AG04449 (cell line): ENCODE measurements at places on chromosomes 11 and 22.

GRCh38 chr11:17505146-17505545, 28.5 kb upstream of the ABCC8 start:
- no peak for DNase-seq

GRCh38 chr22:48578138-48579042, 1249.3 kb downstream of the BRD1 start:
- no peak for DNase-seq

DNA sequence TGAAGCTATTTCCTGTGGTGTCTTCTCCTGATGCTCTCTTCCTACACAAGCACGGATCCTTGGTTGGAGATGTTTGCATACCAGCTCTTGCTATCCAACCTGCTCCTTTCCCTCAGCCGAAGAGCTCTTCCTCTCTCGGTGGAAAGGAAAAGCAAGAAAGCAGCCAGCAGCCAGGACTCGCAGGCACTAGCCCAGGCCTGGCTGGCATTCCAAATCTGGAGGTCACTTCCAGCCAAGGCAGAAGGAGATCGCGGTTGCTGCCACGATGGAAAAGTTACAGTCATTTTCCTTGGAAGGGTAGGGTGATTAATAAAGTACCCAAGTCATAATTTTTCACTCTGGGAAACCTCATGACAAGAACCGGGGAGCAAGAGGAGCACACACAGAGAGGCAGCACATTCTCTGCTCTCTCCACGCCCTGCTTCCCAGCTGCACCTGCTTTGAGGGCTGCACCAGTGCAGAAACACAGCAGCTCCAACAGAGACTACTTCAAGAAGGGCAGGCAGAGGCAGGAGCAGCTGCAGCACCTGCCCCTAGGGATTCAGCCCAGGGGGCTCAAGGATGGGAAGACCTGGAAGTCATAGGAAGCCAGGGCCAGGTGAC, 399.3 kb downstream of the CADM1 start:
- DNase-seq = no peak

- DNase-seq = no peak
These were observed 9.9 kb upstream of the TMPRSS4 start for GRCh38 chr11:118067006-118067405.

DNA sequence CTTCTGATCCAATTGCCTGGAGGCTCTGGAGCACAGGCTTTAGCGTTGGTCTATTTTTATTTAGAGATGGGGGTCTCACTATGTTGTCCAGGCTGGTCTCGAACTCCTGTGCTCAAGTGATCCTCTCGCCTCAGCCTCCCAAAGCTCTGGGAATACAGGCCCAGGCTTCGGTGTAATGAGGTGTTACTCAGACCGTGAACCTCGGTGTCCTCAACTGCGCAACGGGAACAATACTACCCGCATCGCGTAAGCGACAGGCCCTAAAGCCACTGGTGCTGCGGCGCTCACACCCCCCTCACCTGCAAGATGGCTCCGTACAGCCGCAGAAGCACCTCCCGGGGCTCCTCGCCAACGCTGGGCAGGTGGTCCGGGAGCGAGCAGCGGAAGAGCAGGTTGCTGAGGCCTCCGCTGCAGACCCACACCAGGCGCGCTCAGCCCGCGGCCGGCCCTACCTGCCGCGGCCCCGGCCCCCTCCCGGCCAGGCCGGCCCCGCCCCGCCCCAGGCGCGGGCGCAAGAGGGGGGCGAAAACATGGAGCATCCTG, 628 bp downstream of the CHKB start:
- no peak for DNase-seq

DNA sequence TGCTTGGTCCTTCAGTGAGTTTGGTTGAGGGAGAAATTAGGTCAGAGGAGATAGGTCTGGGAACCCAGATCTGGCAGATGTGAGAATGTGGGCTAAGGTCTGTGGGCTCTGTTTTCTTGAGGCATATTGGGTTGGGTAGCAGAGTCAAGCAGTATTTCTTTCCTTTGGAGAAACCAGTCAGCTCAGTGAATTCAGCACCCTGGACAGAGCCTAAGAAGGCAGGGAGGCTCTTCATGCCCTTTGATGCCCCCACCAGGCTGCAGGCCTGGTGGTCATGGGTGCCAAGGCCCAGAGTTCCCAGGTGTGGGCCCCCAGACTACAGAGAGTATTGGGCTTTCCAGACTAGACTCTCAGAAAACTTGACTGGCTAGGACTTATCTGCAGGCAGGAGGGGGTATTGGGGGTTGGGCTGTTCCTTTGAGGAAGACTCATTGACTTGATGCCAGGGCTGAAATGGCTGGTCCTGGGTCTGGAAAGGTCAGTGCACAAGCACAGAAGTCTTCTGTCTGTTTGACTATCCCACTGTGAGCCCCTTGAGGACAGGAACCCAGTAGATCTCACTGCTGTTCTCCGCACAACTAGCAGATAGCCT, 45.3 kb upstream of the NECTIN1 start:
- no peak for DNase-seq

- DNase-seq = no peak
These were observed 7.8 kb downstream of the LDHAL6A start for GRCh38 chr11:18463439-18463838.

- no peak for DNase-seq
These were observed 78.7 kb downstream of the HORMAD2 start for GRCh38 chr22:30158744-30159500.

- no peak for DNase-seq
These were observed 419.2 kb downstream of the BUD13 start for GRCh38 chr11:116353589-116353988.

DNA sequence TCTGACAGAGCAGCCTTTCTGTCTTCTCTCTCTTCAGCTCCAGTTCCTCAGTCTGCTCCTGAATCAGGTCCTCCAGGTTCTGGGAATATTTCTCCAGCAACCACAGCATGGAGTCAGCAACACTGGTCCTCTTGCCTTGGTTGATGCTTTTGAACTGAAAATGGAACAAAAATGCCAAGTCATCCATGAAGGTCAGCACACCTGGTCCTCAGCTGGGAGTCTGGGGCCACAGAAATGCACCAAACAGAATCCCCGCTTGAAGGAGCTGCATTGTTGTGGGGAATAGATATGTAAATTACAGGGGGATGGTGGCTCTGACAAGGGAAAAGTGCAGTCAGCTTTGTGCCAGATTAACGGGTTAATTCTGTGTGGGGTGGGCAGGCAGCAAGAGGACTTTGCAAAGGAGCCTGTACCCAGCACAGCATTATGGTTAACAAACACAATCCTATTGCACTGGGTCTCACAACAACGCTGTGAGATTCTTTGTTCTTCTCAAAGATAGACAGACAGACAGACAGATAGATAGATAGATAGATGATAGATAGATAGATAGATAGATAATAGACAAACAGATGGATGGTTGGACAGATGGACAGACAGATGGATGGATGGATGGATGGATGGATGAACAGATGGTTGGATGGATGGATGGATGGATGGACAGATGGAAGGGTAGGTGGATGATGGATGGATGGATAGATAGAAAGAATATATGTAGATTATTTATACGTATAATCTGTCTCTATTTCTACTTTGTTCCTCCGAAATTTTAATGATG, 33.8 kb upstream of the LRRC32 start:
- no peak for DNase-seq

DNA sequence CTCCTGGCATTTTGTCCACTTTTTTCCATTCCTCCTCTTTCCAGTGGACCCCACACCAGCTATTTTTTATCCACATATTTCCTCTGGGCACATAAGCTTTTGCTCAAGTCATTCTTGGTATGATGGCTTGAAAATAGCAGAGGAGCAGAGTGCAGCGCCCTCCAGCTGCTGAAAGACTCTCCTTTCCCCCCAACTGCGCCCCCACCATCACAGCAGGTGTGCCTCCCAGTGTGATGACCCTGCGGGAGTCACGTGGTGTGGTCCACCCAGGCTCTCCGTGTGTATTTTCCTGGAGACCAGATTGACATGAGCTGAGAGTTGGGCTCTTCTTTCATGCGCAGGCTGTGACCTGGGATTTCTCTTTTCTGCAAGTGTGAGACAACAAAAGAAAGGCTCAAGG, 1241.6 kb downstream of the TBC1D22A start:
- DNase-seq = no peak

DNA sequence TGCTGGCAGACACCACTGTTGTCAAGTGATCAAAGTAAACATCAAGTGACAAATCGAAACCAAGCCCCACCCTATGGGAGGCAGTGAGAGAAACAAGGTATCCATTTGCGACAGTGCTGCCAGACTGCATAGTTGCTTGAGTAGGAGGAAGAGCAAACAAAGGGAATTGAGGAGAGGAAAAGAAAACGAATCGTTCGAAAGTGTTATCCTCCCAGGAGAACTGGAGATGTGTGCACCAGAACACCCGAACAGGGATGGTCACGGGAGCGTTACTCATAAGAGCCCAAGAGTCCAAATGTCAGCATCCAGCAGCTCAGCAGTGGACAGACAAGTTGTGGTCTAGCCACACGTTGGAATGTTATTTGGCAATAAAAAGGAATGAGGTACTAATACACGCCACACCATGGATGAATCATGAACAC, 58.4 kb upstream of the NUP50 start:
- peak; percentile 79 for DNase-seq

DNA sequence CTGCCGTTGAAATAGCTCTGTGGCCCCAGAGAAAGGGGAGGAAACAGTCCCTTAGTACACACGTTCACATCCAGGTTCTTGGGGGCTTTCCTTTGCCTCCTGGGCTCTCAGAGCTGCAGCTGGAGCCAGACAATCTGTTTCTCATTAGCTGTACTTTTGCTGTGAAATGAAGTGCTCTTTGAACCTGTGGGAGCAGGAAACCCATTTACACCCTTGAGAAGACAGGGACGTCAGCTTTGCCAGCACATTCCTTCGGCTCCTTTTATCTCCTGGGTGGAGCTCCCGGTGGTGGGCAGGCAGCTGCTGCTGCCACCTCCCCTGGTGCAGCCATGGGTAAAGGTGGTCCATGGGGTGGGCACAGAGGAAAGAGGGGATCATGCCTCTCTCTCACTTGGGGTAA, 80.6 kb upstream of the TIMP3 start:
- DNase-seq = no peak

DNA sequence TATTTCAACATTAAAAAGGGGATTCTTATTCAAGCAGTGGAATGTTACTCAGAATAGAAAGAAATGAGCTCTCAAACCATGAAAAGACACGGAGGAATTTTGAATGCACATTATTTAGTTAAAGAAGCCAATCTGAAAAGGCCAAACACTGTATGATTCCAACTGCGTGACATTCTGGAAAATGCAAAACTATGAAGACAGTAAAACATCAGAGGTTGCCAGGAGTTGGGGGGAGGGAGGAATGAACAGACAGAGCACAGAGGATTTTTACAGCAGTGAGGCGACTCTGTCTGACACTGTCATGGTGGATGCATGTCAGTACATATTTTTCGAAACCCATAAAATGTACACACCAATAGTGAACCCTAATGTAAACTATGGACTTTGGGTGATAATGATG, 22.9 kb upstream of the THY1 start:
- DNase-seq = no peak

DNA sequence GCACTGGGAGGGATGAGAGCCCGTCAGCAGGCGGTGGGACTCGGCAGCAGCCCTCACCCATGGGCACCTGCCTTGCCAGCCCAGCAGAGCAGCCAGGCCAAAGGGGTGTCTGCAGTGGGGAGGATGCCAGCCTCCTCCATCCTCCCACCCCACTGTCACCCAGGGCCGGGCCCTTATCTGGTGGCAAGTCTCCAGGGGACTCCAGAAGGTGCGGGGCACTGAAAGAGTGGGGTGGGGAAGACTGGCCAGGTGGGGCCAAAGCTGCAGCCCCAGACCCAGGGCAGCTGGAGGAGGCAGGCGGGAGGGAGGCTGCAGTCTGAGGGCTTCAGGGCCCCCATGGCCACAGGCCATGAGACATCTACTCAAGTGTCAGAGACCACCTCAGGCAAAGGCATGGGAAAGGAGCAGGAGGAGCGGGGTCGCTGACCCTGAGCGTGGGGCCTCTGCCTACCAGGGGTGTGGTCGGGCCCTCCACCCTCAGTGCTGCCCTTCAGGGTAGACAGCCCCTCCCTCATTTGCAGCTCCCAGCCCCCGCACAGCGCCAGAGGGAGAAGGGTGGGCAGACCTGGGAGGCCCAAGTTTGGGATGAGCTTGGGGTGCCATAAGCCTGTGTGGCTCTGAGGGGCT, 3.5 kb downstream of the DGCR6L start:
- no peak for DNase-seq

- no peak for DNase-seq
These were observed 47.6 kb upstream of the PARVG start for GRCh38 chr22:44133161-44133560.

GRCh38 chr22:30390974-30391691, 3.9 kb upstream of the RNF215 start:
- no peak for DNase-seq

DNA sequence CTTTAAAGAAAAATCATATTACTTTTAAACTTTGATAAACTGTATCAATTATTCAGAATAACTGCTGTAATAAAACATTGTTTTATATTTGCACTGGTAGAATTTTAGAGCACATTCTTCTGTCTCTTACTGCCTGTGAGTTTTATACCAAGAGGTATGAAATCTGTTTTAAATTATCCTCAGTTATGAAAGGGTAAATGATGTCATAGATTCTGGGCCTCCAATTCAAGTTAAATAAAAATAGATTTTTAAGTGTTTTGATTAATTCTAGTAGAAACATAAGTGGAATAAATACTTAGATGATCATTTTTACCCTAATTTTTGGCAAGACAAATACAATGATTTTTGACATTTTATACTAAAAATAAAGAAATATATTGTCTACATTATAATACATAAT, 93.0 kb downstream of the GUCY1A2 start:
- peak; percentile 4 for DNase-seq

DNA sequence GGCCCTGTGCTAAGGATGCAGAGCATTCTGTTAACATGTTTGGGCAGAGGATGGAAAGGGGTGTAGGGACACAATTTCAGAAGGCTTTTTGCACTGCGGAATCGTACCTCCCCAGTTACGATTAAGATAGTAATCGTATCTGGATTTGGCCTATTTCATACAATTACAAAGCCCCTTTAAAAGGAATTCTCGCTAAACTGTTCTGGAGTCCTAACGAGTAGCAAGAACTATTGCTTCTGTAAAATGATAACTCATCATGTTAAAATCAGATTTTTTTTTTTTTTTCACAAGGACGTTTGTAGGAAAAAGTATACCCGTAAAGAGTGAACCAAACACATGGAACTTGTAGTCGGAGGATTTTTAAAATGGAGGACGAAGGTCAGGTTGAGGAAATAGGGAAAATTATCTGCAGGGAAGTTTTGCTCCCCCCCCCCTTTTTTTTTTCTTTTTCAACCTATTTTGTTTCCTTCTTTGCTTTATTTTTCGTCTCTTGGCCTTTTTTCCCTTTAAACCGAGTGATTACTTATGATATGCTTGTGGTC, 934 bp downstream of the HSD17B12 start:
- DNase-seq = no peak

GRCh38 chr22:48528221-48528915, 1299.3 kb downstream of the BRD1 start:
- no peak for DNase-seq

GRCh38 chr11:111331711-111332479, 33.5 kb downstream of the POU2AF3 start:
- no peak for DNase-seq

GRCh38 chr11:35107861-35108260, 31.1 kb upstream of the CD44 start:
- no peak for DNase-seq

- no peak for DNase-seq
These were observed 227.5 kb downstream of the MIAT start for GRCh38 chr22:26884921-26885320.

- DNase-seq = no peak
These were observed 93.2 kb downstream of the NECTIN1 start for GRCh38 chr11:119635776-119636175.

- DNase-seq = no peak
These were observed 151.7 kb downstream of the SWAP70 start for GRCh38 chr11:9815486-9816136.

GRCh38 chr11:112958670-112959069, 2.5 kb upstream of the NCAM1 start:
- no peak for DNase-seq

GRCh38 chr11:130738611-130739010, 177.7 kb downstream of the SNX19 start:
- DNase-seq = no peak
